ENCODE measurements at places on chromosomes 7 and 10.

GRCh38 chr10:106740071-106740470, 424.4 kb downstream of the SORCS1 start:
- no peak for DNase-seq

- no peak for DNase-seq
Measured at GRCh38 chr10:67088036-67088435, 162.2 kb downstream of the LRRTM3 start.

DNA sequence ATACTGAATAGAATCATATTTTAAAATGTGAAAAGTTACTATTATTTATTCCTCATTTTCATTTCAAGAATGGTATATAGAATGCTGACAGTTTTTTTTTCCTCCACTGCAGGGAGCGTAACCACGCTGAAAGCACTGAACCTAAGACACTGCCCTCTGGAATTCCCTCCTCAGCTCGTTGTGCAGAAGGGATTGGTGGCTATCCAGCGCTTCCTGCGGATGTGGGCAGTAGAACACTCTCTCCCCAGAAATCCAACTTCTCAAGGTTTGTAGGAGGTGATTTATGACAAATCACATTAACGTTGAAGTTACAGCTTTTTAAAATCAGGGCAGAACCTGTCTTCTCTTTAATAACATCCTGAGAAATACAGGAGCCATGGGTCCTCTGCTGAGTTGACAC, 12.4 kb downstream of the LRRC27 start:
- DNase-seq = no peak

DNA sequence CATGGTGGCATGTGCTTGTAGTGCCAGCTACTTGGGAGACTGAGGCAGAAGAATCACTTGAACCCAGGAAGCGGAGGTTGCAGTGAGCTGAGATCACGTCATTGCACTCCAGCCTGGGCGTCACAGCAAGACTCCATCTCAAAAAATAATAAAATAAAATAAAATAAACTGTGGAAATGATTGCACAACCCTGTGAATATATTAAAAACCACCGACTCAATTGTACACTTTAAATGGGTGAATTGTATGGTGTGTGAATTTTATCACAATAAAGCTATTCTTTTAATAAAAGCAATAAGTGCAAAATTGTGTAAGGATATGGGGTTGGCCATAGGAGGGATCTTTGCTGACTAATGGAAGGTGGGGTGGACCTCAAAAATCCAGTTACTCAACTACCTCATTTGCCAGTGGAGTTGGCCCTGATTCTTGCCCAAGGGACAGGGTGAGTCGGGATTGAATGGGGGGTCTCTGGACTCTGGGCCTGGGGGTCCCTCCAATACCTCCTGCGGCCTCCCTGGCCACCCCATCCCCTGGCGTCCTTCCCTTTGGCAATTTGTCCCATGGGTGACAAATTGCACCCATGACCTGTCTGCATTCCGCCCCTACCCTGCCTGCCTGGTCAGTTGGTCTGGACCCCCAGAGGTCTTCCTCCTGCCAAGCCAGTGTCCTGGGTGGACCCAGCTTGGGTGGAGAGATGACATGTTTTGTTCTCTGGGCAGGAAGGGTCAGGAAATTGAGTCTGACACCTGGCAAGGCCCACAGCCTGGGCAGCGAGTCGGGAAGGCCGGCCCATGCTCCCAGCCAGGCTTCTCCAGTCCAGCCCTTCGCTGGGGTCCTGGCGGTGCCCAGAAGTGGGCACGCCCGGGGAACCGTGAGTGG, 61.7 kb upstream of the ELN start:
- no peak for DNase-seq

DNA sequence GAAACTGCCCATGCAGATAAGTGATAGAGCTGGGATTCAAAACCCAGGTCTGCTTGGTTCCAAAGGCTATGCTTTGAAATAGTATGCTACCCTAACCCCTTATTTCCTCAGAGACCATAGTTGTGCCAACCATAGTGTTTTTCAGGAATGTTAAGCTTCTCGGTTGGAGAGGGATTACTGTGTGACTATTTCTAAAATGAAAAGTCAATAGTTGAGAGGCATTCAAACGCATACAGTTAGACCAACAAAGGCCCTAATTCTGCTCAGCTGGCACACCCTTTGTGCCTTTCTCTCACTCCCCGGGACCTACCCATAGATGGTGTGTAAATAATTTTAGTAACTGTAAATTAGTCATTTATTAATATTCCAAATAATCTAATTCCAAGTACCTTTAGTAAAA, 64.6 kb upstream of the RNF148 start:
- DNase-seq = no peak

- DNase-seq = no peak
Measured at GRCh38 chr10:89589101-89589720, 53.8 kb upstream of the SLC16A12 start.

DNA sequence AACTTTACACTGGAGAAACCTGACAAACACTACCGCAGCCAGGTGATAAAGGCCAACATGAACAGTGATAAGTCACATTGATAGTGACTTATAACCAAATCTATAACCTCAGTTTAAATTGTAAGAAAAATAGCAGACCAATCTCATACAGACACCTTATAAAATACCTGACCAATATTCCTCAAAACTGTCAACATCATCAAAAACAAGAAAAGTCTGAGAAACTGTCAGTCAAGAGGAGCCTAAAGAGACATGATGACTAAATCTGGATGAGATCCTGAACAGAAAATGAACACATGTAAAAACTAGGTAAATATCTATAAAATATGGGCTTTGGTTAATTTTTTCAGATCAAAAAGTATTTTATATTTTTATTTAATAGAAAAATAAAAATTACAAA, 233.3 kb downstream of the HPSE2 start:
- DNase-seq = no peak

- no peak for DNase-seq
Measured at GRCh38 chr7:151272877-151273276, 24.4 kb upstream of the SMARCD3 start.

DNA sequence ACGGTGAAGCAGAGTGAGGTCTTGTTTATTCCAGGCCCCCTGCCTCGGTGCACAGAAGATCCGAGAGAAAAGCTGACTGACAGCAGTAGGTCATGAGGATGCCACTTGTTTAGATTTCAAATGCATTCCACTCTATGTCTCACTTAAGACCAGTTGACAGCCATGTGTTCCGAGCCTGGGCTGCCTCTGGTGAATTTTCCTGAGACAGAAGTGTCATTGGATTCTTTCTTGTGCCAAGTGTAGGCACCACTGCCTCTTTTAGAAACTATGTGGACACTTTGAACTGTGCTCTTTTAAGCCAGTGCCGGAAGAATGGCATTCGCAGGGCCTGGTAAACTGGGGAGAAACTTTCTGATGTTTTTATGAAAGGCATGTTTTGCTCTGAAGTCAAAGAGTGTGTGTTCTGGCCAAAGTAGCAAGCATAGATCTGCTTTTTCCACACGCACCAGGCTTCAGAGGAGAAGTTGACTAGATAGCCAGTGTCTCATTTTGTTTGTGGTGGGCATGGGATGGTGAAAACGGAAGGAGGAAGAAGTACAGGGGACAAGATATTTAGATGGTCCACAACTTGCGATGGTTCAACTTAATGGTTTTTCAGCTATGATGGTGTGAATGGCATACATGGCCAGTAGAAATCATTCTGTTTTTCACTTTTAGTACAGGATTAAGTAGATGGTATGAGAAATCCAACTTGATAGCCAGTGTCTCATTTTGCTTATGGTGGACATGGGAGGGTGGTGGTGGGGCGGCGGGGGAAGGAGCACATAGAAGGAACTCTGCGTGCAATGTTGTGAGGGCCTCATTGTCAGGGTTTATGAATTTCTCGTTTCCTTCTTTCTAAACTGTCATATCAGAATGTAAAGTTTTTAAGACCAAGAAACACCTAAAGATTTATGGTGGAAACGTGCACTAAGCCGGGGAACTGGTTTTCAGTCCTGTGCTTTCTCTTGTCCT, 41.5 kb downstream of the CYP17A1 start:
- DNase-seq = no peak

DNA sequence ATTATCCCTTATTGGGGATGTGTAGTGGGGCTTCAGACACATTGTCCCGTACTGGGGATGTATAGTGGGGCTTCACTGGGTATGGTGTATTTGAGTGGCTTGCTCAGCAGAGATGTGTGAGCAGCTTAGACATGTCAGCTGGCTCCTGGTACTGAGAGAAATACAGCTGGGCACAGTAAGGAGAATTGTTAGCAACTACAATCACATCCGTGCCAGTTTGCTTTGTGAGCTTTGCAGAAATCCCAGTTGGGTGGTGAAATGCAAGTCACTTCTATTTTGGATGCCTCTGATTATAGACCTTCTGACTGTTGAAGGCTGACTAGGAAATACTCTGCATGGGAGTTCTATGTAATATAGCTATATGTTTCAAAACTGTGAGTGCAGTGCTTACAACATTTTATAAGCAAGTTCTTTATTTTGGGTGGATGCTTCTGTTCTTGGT, 10.8 kb downstream of the CCNY start:
- no peak for DNase-seq

DNA sequence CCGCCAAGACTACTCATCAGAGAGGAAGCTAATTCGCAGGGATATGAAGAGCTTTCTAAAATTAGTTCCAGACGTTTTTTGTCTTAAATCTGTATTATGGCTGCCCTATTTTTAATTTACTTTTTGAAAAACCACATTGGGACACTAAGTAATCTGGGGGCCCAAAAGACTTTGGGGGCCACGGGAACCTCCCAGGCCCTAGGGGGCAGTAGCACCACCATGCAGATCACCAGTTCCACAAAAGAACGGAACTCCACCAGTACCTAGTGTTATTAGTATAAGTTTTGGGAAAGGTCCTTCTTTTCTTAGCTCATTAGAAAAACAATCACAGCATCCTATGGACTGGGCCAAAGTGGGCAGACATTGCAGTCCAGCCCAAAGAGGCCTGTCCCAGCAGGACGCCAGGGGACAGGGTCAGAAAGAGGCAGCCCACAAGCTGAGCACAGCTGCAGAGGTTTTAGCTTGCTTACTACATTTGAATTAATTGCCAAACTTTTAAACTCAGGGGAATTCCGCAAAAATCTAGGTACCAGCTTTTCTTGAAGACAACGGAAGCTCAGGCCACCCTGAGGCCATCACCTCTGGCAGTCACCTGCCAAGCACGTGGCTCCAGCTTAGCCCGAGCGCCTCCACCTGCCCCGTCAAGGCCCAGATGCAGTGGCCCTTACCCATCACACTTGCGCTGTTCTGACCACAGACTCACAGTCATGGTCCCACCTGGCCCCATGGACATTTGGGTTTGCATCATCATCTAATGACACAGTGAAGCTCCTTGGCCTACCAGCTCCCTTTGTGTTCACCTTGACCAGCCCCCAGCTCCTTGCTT, 74.8 kb downstream of the PARP12 start:
- no peak for DNase-seq

DNA sequence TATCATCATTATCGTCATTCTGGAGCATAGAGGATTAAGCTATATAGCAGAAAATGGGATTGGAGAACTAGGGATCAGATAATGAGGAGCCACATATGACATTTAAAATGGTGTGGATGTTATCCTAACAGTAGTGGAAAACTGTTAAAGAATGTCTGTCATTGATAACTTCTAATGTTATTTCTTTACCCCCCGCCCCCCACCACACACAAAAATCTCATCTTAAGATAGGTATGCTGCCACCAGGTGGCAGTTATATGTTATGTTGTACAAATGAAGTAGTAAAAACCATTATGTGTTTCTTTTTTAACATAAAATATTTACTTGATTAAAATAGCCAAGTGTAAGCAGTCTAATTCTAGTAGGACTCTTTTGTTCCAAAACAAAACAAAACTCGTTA, 13.0 kb downstream of the AKAP9 start:
- DNase-seq = no peak

DNA sequence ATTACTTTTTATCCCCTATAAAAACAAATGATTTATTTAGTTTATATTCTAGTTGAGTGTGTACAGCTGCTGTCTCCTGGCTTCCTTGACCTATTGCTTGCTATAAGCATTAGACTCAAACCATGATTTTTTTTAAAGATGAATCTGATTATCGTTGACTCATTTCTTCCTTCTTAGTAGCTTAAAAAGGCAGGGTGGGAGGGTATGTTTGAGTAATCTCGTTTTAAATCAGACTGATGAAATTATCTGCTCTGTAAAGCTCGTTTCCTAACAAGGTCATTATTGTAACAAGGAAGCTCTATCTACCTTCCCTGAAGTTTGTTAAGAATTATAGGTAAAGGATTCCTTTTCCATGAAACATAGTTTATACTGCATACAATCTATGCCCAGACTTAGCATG, 276.3 kb upstream of the KCND2 start:
- no peak for DNase-seq

DNA sequence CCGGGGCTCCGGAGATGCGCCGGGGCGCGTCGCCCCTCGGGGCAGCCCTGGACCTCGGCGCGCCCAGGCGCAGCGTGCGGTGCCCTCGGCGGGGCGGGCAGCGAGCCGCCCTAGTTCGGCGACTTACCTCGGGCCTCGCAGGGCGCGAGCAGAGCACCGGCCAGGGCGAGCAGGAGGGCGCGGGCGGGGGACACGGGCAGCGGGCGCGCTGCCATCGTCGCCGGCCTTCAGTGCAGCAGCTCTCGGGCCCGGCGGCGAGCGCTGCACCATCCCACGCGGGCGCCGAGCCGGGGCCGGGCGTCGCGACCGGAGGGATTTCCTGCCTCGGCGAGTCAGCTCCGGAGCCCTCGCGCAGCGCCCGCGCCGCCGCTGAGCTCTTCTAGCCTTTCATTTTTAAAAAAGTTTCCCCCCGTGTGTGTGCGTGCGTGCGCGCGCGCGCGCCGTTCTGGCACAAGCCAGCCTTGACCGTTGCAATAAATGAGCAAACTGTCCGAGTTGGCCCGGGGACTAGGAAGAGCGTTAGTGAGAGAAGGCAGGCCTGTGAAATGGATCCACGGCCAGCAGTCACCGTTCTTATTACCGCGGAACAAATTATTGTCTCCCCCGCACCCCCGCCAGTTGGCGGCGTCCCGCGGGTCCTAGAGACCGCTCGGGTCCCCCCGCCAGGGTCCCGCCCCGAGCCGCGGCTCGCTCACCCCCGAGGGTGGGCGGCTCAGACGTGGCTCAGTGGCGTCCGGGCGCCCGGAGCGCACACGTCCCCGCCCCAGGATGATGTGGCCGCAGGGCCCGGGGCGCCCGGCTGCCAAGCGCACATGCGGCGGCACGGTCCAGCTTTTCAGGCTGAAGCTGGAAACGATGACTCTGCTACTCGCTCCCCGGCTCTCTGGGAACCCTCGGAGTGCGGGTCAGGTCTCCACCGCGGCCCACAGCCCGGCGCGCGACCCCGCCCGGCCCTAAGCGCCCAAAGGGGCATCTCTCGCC, at the start of gene ADAM12:
ADAM12 (minus strand) TSS at position 547 of the 981 bp plus-strand sequence; CDS start at position 215, 332 bp downstream.
- no peak for DNase-seq

DNA sequence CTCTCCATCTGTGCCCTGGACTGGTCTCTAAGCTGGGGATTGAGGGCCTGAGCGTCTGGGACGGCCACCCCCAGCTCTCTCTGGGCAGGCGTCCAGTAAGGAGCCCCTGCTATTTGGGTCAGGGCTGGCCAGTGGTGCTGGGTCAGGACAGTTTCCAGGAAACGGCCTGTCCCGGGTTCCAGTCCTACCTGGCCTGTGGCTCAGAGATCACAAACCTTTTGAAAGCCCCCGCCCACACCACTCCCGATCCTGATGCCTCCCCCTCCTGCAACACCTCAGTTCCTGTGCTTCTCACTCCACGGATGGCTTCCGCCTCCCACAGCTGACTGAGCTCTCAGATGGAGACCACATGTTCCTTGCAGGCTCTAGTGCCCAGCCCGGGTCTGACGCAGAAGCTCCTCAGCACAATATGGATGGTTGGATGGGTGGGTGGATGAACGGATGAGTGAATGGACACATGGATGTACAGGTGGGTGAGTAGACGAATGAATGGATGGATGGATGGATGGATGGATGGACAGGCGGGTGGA, 91.7 kb upstream of the PDGFA start:
- no peak for DNase-seq
